Stimulated activated CD8-positive, alpha-beta memory T cell treated with anti-CD3 and anti-CD28 coated beads, Interleukin-15, amount 100 ng/mL, for 4 hours (primary cell): ENCODE measurements at places on chromosomes 7 and 10.

- DNase-seq = no peak
These were observed 368.8 kb upstream of the ZMIZ1 start for GRCh38 chr10:78699971-78700370.

- DNase-seq = no peak
These were observed 105.0 kb upstream of the SLC26A5 start for GRCh38 chr7:103551016-103551415.

DNA sequence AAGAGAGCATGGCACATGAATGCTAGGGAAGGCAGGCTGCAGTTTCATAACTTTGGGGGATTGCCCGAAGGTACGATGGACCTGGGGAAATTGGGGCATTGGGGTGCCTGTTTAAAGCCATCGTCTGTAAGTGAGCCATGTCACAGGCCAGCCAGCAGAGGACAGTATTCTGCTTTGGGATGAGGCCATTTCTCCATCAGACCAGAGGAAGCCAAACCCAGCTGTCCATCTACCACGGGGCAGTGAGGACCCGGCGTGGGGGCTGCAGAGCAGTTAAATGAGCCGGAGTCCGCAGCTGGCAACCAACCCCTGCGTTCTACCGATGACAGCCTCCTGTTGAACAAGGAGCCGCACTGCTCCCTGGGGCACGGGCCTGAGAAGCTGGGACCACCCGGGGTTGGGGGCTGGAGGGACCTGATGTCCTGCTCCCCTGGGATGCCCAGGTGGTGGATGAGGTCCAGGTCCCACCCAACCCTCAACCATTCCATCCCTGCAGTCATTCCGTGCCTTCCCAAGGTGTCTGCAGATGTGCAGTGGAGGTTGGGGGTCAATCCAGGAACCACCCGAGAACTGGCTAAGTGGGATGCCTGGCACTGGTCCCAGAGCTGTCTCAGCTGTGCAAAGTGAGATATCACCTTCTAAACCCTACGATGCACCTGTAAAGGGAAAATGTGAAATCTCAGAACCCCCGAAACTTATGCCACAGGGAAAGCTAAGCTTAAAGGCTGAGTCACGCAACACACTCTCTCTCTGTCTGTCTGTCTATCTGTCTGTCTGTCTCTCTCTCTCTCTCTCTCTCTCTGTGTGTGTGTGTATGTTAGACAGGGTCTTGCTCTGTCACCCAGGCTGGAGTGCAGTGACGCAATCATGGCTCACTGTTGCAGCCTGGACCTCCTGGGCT lies 12.1 kb upstream of the RHBDD2 start:
- DNase-seq = peak; percentile 8

DNA sequence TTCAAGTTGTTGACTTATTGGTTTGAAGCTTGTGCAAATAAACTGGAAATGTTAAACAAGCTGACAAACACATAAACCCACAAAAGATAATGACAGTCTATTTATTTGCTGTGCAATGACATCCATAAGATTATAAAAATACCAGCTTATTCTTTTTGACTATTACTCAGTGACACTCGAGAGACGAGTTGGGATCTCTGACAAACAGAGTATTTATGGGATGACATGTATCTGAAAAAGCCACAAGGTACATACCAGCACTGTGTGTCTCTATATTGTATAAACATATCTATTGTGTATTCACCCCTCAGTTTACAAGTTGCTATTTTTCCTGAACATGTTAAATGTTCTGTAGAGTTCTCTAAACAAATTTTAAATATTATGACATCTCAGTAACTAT lies 88.9 kb downstream of the CHRM2 start:
- no peak for DNase-seq

DNA sequence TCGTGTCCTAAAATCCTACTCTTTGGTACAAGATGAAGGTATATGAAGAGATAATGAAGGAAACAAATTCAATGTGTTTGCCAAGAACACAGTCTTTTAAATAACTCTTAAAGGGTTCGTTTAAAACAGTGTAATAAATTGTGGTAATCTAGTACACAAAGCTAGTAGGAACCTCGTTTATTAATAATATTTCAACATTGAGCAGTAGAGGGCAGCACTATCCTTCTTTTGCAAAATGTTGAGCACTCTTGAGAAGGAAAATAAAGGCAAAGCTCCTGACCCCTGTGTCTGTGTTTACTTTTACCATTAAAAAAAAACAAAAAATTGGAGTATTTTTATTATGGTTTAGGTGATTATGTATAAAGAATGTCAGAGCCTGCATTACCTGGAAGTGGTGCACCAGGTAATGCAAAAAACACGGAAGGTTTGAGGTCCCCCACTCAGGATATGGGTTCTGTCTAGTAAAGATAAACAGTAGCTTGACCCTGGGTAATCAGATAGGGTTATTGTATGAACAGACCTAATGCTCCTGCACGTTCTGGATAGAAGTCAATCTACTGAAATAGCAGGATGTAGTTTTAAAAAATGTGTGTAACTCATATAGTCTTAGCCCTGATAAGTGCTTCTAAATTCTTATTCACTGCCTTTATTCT lies 5.7 kb upstream of the GOT1 start:
- no peak for DNase-seq

GRCh38 chr10:8036506-8037198 lies 17.8 kb upstream of the GATA3 start:
- no peak for DNase-seq

DNA sequence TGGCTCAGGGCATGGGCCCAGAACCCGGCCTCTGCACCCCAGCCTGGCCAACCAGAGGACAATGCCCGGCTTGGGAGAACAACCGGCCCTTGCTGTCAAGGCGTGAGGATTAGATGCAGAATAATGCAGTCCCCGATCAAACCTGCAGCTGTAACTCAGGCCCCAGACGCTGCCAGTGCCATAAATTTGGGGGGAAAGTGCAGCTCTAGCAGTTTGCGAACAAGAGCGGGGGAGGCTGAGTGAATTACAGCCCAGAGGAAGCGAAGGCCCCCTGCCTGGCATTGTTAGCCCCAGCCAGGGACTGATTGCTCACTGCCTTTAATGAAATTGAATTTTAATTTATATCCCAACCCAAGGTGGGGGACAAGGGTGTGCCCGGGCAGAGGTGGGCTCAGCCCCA lies 38.0 kb upstream of the GNA12 start:
- DNase-seq = no peak

- no peak for DNase-seq
These were observed 14.6 kb upstream of the PDSS1 start for GRCh38 chr10:26682931-26683330.

DNA sequence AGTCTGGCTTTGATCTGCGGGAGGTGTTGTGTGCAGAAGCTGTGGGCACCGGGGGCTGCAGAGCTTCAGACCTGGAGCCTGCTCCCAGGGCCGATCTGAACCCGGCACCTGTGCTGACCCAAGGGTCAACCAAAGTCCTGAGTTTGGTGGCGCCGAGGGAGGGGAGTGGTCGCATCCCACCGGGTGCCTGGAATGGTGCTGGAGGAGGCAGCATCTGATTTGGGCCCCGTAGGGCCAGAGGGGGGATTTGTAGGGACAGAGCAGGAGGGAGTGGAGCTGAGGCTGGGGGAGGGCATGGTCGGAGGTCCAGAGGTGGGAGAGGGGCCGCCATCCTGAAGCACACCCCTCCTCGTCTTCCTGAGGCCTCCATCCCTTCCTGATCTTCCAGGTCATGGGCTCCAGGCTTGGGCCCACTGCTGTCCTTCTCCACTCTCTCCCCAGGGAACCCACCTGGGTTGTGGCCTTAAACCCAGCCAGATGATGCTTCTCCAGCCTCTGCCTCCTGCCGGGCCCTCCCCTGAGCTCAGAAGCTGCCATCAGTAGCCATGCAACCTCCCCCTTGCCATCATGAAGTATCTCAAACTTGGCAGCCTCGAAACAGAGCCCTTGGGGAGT lies 112.9 kb downstream of the LHPP start:
- DNase-seq = no peak

GRCh38 chr10:3036155-3037021 lies 31.0 kb upstream of the PFKP start:
- no peak for DNase-seq

- DNase-seq = no peak
These were observed 159.8 kb downstream of the SH3PXD2A start for GRCh38 chr10:103695584-103696005.

DNA sequence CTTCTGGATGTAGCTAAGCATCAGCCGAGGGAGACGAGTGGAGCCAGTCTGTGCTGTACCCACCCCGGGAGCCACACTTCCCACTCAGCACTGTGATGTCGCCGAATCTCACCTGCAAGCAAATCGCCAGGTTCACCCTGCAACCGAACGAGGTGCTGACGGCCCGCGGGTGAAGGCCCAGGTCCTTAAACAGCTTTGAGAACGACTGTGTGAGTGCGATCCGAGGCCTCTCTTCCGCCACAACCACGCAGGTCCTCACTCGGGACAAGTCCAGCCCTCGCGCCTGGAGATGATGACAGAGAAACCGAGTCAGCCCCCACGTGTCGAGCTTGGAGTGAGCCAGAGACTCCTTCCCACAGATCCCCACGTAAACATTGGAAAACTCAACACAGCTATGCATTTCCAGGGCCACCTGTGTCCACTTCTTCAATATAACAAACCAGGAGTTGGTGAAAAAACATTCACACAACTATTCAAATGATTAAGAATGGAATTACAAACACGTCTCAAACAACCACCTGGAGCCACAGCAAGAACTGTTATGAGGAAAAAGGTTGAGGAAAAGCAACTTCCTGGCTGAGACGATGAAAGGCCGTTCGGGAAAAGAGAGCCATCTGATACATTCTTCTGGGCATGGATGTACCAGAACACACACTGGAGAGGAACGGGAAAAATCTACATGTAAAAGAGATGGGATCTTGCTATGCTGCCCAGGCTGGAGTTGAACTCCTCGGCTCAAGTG lies 191.8 kb downstream of the ZMYND11 start:
- DNase-seq = no peak

- no peak for DNase-seq
These were observed 36.8 kb downstream of the ACBD5 start for GRCh38 chr10:27203806-27204205.

GRCh38 chr7:20896996-20897395 lies 110.3 kb upstream of the SP8 start:
- DNase-seq = no peak
